Renal cortical epithelial cell (primary cell): ENCODE measurements at places on chromosomes 16 and 17.

DNA sequence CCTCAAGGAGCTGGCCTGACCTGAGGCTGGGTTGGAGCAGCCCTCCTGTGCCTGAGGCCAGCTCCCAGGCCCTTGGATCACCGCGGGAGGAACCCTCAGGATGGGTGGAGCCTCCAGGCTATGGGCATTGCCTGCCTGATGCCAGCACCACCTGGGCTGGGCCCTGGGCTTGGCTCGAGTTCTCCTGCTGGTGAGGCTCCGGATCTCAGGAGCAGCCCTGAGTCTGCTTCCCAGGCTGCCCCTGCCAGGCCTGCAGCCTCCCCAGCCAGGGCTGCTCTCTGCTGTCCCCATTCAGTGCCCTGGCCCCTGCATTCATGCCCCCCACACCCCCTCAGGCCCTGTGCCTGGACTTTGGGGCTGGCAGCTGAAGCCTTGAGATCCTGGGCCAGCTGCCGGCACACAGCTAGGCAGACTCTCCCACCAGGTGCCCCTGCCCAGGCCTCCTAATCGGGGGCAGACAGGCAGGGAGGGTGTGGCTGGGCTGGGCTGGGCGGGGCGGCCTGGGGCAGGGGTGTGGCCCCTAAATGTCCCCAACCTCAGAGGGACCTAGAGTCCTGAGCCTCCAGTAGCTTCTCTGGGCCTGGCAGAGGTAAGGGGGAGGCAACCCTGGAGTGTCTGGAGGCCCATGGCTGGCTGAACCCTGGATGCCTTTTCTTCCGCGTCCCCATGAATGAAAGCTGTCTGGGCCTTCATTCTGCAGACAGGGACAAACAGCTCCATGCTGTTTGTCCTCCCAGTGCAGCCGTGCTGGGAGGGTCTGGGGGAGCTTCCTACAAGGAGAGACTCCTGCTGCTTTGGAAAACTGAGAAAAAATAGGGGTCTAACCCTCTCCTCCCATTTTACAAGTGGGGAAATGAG is 1.1 kb upstream of the PIGQ start:
- no peak for DNase-seq

DNA sequence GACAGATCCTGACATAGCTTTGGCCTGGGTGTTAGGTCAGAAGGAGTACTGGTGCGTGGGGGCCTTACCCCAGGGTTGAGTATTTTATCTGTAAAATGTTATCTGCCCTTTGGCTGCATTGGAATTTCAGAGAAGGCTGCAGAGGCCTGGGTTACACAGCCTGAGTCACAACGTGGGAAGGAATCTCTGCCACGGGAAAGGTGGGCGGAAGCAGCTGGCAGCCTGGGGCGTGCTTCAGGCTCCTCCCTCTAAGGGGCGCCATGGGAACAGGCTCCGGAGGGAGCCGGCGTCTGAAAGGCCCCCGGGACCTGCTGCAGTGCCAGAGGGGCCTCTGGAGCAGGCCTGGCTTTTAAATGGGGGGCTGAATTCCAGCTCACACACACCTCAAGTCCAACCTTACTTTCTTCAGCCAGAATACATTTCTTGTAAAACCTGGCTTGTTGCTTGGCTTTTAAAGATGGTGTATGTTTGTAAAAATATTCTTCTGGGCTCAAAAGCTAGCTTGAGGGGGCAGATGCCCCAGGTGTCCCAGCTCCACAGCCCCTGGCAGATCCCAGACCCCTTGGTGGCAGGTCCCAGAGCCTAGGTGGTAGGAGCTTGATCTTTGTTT is 142.2 kb downstream of the RAB11FIP4 start:
- peak; percentile 85 for DNase-seq

DNA sequence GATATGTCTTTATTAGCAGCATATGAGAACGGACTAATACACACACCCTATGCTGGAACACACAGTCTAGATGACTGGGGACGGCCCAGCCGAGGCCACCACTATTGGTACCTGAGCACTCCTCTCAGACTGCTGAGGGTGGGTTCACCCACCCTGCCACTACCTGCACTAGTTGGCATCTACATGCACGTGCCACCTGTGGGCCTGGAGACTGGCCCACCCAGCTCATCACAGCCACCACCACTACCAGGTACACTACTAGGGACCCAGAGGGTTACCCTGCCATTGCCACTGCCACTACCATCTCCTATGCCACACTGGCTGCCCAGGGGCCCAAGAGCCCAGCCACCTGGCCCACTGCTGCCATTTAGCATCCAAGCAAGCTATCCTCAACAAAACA is 32.5 kb downstream of the MEAK7 start:
- DNase-seq: no peak

DNA sequence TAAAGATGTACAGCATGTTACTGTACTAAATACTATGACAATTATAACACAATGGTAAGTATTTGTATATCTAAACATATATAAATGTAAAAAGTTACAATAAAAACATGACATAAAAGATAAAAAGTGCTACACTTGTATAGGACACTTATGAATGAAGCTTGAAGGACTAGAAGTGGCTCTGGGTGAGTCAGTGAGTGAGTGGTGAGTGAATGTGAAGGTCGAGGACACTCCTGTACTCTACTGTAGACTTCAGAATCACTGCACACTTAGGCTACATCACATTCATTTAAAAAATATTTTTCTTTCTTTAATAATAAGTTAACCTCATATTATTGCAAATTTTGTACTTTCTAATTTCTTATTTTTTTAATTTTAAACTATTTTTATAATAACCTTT is 1476.7 kb upstream of the CDH8 start:
- no peak for DNase-seq

- DNase-seq: peak; percentile 13
These were observed 159.4 kb upstream of the CHMP6 start for GRCh38 chr17:80832266-80832676.

GRCh38 chr16:86363836-86364618 is 146.3 kb upstream of the FOXF1 start:
- DNase-seq: no peak

- peak; percentile 89 for DNase-seq
These were observed 32.5 kb downstream of the WIPF2 start for GRCh38 chr17:40251576-40251975.

- DNase-seq: peak; percentile 83
These were observed 4.8 kb downstream of the ABCA10 start for GRCh38 chr17:69223809-69224208.

DNA sequence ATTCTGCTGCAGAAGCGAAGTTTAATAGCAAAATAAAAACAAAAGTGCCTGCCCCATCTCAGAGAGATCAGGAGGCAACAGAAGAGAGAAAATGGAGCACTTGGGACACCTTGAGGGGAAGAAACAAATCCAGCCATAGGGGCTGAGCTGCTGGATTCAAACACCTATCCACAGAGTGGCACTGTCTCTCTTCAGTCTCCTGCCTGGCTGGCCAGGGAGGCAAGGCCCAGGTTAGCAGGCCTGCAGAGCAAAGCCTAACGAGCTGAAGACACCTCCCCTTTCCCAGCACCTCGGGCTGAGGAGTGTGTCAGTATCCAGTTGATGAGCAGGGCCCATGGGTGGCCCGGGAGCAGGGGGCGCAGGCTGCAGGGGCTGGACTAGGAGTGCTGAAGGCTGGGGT is 8.8 kb upstream of the KRT31 start:
- DNase-seq: peak; percentile 58

- no peak for DNase-seq
These were observed 12.3 kb downstream of the PAM16 start for GRCh38 chr16:4338712-4339299.

DNA sequence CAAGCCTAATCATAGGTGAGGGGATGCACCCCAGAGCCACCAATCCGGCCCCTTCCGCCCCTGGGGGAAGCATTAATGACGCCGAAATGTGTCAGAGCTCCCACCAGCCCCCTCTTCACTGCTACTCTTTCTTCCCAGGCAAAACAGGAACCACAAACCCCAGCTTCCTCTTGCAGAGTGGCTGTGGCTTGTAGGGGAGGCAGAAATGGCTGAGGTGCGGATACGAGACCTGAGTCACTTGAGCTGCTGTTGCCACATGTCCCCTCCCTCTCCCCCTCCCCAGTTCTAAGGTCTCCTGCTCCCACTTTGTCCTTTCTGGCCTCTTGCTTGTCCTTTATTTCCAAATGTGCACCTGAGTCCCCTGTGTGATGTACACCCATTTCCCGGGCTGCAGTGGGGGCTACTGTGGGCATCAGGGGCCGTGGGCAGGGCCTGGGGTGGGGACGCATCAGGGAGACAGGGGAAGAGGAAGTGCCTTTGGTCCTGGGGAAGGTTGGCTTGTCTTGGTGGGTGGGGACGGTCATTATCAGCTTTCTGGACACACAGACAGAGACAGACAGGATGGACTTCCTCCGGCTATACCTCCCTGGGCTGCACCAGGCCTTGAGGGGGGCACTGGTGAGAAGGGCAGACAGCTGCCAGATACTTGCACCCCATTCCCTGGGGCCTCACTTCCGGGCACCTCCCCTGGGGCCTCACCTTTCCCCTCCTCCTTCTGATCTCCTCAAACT is at the start of gene APOBR:
Gene APOBR, plus strand, starts transcription at position 523 of the 731 bp plus-strand sequence. Its CDS starts 39 bp downstream, at position 562.
- no peak for DNase-seq

- DNase-seq: peak; percentile 98
These were observed 99.9 kb upstream of the CORO6 start for GRCh38 chr17:29722411-29723198.

DNA sequence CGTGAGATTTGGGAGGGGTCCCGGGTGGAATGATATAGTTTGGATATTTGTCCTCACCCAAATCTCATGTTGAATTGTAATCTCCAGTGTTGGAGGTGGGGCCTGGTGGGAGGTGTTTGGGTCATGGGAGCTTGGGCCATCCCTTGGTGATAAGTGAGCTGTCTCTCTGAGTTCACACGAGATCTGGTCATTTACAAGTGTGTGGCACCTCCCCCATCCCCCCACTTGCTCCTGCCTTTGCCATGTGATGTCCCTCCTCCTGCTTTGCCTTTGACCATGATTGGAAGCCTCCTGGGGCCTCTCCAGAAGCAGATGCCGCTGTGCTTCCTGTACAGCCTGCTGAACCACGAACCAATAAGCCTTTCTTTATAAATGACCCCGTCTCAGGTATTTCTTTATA is 21.3 kb upstream of the BAIAP2 start:
- DNase-seq: no peak

- DNase-seq: no peak
These were observed 70.6 kb downstream of the TMC6 start for GRCh38 chr17:78058001-78058400.

DNA sequence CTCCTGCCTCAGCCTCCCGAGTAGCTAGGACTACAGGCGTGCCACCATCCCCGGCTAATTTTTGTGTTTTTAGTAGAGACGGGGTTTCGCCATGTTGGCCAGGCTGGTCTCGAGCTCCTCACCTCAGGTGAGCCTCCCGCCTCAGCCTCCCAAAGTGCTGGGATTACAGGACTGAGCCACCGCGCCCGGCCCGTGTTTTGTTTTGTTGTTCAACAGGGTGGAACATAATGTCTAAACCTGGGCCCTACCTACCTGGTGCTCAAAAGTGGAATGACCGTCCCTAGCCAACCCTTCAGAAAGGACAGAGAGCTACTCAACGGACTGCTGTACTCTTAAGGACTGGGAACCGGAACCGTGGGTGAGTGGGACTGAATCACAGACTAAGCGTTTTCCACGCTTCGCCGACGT is 772 bp upstream of the KIF22 start:
- DNase-seq: no peak
